ENCODE measurements at places on chromosomes 11 and 22.

DNA sequence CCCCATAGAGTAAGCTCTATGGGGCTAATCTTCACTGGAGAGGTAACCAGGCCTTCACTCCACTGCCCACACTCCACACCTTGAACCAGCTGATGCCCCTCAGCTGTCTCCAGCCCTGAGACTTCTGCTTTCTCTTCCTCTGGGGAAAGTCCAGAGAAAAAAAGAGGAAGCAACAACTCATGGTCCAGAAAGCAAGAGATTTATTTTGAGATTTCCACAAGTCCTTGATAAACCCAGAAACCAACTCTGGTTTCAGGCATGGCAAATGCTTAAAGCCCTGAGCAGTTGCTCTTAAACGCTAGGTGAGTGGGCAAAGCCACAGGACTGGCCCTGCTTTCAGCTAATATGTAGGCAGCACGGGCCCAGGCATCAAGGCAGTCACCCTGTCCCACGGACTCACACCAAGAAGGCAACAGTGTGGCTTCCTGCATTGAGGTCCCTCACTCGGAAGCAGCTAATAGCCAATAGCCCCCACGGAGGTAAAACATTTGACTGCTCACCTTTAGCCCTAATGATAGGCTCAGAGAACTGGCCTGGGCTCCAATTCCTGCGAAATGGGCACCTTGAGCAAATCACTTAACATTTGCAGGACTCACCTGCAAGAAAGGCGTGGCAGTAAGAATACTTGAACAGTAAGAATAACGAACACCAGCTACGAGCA lies 4.3 kb downstream of the CYB561A3 start:
- DNase-seq: no peak

GRCh38 chr11:1260023-1260501 lies 37.2 kb downstream of the MUC5B start:
- DNase-seq: peak; percentile 62

DNA sequence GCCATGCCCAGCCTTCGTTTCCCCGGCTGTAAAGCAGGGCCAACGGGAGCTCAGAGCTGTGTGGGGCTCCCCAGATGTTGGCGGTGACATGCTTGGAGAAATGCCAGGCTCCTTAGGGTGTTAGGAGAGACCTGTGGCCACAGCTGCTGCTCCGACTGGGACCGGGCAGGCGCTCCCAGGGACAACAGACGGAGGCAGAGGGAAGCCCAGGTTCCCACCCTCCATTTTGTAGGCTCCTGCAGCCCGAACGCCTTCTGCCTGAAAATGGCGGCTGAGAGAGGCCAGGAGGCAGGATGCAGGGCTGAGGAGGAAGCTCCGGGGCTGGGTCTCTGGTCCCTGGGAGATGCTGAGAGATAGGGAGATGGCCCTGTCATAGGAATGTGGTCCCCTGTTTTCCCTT lies 10.0 kb downstream of the CD6 start:
- no peak for DNase-seq

DNA sequence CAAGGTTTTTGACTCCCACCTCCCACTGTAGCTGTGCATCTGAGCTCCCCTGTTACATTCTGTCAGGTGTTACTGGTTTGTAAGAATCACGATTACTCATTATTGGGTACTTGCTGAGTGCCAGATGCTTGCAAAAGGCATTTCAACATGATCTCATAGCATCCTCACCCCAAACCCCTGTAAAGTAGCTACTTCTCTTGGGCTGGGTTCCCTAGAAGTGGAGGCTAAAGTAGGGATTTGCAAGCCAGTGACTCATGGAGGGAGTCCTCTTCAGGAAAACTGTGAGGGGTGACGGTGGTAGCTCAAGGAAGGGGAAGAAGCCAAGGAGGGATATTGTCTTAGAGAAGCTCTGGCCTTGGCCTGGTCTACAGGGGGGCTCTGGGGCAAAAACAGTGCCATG lies 78.6 kb downstream of the TIMP3 start:
- DNase-seq: no peak

DNA sequence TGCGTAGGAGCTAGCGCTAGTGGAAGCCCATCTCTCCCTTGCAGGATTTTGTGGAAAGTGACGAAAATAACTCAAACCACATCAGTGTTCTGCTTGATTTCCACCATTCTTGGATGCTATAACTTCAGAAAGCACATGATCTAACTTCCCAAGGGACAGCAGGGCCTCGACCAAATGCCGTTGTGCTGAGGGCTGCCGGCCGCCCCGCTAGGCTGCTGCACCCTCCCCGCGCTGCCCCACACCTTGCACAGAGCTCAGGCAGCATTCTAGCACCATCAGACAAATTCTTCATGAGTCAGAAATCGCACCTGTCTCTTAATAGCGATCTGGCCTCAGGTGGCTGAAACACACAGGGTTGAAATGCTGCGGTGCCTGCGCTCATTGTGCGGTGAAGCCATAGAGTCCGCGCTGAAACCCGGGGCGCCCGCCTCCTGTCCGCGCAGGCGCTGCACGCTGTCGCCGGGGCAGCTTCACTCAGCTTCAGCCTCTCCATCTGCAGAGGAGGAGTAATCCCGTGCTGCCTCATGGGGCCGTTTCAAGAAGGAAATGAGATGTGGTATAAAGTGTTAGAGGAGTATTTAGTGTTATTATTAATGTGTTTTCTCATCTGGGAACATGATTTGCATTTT lies 59.2 kb upstream of the B3GAT1 start:
- no peak for DNase-seq

DNA sequence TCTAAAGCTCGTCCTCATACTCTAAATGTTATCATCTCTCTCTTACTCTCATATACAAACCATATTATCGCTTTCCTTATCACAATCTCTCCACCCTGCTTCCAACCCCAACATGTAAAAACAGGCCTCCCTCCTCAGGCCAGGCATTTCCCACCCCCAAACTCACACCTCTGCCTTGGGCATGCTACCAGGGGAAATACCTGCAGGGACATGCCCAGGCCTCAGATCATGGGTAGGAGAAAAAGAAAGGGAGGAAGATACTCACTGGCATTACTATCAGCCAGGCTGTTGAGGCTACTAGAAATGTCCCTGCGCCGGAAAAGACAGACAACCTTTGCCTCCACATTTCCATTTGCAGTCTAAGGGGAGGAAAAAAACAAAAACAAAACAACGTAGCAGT lies 1.8 kb downstream of the MTA2 start:
- DNase-seq: no peak

DNA sequence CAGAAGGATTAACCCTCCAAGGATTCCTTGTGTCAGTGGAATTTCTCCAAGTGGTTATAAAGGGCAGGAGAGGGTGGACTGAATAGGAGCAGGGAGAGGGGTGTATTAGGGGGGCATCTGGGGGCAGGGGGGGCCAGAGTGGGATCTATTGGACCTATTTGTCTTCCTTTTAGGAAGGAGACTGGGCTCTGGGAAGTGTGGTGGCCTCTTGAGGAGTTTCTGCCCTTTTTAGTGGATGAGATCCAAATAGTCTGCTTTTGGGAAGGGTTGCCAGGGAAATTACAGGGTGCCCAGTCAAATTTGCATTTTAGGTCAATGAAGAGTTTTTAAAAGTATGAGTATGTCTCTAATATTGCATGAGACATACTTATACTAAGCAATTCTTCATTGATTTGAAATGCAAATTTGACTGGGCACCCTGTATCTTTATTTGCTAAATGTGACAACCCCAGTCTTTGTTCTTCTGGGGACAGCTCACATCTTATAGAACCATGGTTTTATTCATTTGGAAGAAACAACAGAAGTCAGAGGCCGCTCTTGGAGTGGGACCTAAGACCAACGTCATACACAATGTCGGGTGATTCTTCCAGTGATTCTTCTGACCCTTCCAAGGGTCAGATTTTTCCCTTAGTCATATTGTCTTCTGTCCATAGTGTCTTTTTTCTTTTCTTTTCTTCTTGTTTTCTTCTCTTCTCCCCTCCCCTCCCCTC lies 429 bp upstream of the SLC22A6 start:
- no peak for DNase-seq

DNA sequence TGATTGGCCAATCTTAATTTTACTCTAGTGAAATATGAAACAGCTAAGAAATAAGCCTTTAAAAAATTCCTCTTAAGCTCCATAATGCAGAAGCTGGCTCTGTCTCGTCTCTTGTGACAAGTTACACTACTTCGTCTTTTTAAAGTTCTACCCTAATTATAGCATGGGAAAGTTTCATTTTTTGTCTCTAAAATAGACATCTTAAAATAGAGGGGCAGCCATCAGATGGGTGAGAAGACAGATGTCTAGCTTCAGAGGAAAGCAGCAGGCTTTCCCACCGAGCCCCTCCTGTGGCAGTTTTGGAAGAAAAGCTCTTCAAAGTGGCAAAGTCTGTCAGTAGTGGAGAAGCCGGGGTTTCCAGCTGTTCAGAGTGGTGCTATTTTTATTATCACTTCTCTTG lies 39.5 kb downstream of the XRRA1 start:
- DNase-seq: no peak

- no peak for DNase-seq
Observed at GRCh38 chr22:34992672-34993071, 73.3 kb upstream of the ISX start.

DNA sequence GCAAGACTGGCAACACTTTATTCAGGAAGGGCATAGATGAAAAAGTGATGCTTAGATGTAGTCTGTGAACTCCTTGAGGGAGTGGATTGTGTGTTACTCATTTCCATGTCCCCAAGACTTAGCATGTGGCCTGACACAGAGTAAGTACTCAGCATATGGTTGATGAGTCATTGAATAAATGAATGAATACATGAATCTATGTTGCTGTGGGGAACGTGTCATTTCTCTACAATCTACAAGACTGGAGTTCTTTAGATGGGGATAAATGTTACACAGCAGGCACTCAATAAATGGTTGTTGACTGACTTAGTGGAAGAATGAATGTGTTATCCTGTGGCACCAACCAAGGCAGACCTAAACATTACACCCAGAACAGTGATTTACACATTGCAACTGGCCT lies 17.9 kb downstream of the BPIFC start:
- no peak for DNase-seq

GRCh38 chr11:79661373-79661772 lies 220.5 kb upstream of the TENM4 start:
- no peak for DNase-seq

- no peak for DNase-seq
Observed at GRCh38 chr11:27722953-27723344, 22.7 kb upstream of the BDNF start.

- no peak for DNase-seq
Observed at GRCh38 chr11:77589181-77589520, 602 bp upstream of the AQP11 start.

DNA sequence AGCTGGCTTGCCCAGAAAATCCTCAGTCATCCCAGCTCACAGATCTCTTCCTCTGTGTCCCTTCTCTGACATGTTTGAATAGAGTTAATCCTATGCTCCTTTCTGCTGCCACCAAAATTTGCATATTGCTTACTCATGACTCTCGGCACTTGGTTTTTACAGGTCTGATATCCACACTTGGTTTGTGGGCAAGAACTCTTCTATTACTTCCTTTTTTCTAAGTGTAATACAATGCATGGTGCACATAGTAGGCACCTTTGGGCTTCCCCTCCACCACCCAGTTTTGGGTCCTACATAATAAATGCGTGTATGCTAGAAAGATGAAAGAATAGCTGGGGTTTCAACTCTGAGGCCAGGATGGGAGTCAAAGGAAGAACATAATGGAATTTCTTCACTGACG lies 69.7 kb upstream of the GRK3 start:
- peak; percentile 42 for DNase-seq

DNA sequence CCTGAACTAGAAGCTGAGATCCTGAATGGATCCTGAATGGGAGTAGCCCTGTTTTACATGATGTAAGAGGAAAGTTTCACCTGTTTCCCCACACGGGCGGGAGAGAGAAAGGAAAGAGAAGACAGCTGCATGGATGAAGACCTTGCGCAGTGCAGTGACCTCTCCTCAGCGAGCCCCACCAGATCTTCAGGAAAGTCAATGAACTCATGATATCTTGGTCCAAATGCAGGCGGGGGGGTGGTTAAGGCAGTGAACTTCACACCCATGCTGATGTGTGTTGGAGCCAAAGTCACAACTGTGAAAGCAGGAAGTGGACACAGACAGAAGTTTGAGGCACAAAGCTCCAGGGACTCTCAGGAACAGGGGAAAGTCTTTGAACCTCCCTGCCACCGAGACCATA lies 8.6 kb upstream of the FJX1 start:
- DNase-seq: no peak

GRCh38 chr11:126478466-126478865 lies 123.0 kb downstream of the ST3GAL4 start:
- no peak for DNase-seq

GRCh38 chr11:71298016-71298550 lies 45.7 kb upstream of the SHANK2 start:
- DNase-seq: no peak

GRCh38 chr22:20254975-20255946 lies 12.9 kb downstream of the RTN4R start:
- DNase-seq: no peak

GRCh38 chr22:37303821-37304274 lies 21.5 kb downstream of the CYTH4 start:
- DNase-seq: no peak

- DNase-seq: no peak
Observed at GRCh38 chr11:133776671-133777367, 68.5 kb downstream of the SPATA19 start.

DNA sequence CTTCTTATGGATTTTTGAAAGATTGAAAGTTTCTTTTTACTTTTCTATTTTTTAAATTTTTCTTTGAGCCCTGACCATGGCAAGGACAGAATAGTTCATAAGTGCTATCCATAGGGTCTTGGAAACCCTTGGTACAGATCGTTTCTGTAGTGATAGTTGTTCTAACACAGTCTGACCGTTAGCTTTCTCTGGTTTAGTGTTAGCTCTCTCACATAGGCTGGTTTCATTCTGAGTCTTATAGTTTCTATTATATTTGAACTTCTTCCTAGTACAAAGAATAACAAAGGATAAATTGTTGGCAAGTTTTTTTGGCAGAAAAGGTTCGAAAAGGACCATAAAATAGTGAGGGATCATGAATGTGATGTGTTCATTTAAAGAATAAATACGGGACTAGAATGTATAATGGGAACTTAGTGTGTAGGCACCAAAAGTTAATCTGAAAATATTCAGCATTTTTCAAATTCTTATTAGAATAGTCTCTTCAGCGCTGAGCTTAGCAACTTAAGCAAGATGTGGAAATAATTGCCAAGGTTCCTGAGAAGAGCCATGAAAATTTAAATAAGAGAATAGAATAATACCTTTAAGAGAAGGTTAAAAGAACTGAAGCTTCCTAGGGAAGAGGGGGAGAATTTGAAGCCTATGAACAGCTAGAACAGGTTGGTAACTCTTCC lies 24.1 kb downstream of the FDX1 start:
- no peak for DNase-seq

DNA sequence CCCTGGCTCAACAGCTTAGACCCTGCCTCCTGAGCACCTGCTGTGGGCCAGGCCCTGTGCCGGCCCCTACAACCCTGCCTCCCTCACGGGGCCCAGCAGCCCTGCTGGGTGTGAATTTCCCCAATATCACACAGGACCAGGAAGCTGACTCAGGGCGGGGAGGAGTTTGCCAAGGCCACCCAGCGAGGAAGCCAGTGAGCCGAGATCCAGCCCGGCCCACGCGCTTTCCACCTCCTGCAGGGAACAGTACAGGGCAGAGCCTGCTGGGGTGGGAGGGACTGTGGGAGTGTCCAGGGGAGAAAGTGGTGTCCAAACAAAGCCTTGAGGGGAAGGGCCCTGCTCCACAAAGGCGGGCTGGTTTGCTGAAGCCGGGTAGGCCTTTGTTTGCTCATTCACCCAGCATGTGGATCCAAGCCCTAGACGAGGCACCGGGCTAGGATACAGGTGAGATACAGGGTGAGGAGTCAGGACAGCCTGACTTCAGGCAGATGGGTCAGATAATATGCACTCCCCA lies 26.8 kb downstream of the RPL3 start:
- DNase-seq: peak; percentile 81

GRCh38 chr11:17389957-17390649 lies 1.6 kb upstream of the KCNJ11 start:
- no peak for DNase-seq

Data from HAP-1 (cell line).